ENCODE measurements at places on chromosomes 1 and 21. TPM values are rescaled to one million over a fixed set of nuclear protein-coding genes. Genes with fewer than 3 reads are reported as not detected.

LRRC52 gene
- not detected for polyA plus RNA-seq

GOLT1A gene
- 199 TPM for polyA plus RNA-seq

WNT2B gene
- polyA plus RNA-seq: 1.3 TPM

CCDC181 gene
- 13.1 TPM for polyA plus RNA-seq

PTPN7 gene
- not detected for polyA plus RNA-seq

OR2L13 gene
- polyA plus RNA-seq: 3.1 TPM

LCE3B gene
- not detected for polyA plus RNA-seq

OR2G6 gene
- not detected for polyA plus RNA-seq

PRR9 gene
- polyA plus RNA-seq: not detected

CD2 gene
- polyA plus RNA-seq: not detected

SLC26A9 gene
- not detected for polyA plus RNA-seq

TINAGL1 gene
- not detected for polyA plus RNA-seq

LYPD8 gene
- 6.6 TPM for polyA plus RNA-seq

Data from Purkinje cell (primary cell).